ENCODE measurements at places on chromosomes 6 and 20.

GRCh38 chr20:58246346-58246745 lies 17.9 kb upstream of the ANKRD60 start:
- DNase-seq, result no peak

DNA sequence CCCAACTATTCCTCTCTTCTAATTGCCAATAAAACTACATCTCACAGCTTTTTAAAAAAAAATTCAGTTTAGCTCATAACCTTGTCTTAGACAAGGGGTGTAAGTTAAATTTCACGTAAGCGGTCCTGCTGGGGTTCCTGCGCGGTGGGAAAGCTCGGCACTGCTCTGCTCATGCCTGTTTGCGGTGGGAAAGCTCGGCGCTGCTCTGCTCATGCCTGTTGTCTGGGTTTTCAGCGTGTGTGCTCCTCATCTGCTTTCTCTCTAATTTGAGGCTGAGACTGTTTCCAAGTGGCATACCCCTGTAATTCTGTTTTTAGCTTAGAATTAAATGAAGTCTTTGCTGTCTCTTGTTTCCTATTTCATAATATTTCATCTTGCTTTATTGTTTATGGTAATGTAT lies 18.6 kb downstream of the ARID1B start:
- no peak for DNase-seq

- DNase-seq, result no peak
Measured at GRCh38 chr20:22214296-22214695, 370.1 kb downstream of the FOXA2 start.

DNA sequence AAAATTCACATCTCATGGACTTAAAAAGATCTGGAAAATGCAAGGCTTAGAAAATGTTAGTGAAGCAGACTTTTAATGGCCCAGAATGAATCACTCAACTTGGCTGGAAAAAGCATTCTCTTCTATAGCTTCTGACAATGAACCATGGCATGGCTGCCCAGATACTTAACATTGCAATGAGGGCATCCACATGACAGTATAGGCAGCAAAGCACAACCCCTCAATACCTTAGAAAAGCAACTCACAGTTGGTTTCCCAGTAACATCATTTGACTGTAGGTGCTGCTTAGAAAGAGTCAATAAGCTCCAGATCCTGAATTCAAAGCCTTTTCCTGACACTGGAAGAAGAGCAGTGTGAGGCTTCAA lies 155.8 kb downstream of the EYA4 start:
- no peak for DNase-seq

GRCh38 chr6:15495375-15495901 lies 167.4 kb downstream of the DTNBP1 start:
- DNase-seq, result no peak

DNA sequence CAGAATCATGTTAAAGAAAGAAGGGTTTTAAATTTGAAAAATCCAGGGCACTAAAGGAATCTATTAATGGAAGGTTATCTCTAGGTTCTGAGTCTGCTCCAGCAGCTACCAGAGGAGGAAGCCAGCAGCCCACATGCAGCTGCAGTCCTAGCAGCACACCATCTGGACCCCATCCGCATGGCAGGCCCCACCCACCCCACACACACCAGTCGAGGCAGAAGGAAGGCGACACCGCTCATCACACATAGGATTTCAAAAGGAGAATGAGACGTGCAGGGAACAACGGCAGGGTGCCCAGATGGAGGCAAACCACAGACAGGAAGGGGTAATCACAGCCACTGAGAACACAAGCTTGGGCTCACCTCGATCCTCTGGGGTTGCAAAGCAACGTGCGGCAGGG lies 78.9 kb downstream of the GINS1 start:
- DNase-seq, result no peak

DNA sequence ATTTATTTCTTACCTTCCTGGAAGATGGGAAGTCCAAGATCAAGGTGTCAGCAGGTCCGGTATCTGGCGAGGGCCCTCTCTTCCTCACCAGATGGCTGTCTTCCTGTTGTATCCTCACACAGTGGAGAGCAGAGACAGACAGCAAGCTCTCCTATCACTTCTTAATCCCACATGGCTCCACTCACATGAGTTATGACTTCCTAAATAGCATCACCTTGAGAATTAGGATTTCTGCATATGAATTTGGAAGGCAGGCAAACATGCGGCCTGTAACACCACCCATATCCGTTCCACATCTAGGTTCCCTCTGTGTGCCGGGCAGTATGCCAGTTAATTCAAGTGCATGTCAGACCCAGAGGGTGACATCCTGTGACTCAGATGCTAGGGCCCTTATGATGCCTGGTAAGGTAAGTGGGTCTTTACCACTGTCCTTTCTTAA lies 2.1 kb downstream of the RAET1E start:
- DNase-seq, result peak; percentile 87

DNA sequence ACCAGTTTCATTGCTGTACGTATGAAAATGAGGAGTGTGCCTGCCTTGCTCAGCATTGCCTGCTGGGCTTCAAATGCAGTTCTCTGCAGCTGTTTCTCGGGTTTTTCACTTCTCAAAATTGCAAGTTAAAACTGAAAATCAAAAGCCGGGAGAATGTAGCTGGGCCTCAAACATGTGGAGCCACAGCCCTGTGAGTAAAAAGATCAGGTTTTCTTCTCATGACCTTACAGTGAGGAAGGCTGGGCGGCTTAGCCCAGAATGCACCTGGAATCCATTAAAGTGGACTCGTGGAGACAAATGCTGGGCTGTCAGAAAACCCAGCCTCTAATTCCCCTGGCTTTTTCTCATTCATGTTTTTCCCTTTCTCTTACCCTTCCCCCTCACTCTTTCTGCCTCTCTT lies 34.4 kb downstream of the DSE start:
- DNase-seq, result no peak

DNA sequence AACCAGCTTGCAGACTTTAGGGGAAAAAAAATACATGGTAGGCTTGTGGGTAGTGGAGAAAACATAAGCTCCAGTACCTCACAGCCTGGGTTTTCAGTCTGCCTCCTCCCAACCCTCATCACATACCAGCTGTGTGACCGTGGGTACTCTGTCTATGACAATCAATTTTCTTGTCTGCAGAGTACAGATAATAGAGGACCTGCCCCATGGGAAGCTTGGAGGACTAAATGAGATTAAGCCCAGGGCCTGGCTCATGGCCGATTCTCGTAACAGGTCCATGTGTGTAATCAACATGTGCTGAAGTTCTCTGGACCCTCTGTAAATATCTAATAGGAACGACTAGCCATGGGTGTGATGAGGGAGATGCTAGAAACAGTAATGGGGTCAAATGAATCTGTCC lies 34.0 kb downstream of the NT5E start:
- DNase-seq, result no peak

- DNase-seq, result no peak
Measured at GRCh38 chr6:43547222-43547621, 28.6 kb downstream of the XPO5 start.

DNA sequence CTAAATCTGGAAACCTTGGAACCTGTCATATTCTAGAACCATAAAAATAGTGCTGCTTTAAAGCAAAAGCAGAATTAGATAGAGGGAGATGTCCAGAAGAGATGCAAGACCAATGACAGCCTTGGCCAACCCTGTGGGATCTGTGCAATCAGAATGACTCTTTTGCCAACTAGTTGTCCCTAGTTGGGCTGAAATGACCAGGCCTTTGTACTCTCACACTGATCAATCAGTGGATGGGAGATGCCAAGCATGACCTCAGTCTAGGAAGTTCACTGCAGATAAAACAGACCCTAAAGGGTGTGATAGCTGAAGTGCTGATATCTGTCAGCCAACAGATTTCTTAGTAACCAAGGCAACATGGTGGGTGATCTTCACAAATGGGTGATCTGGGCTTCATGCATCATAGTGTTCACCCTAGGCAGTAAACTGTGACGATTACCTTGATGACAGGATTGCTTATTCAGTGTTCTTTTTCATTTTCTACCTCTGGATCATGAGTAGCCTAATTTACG lies 52.1 kb downstream of the BCKDHB start:
- no peak for DNase-seq

DNA sequence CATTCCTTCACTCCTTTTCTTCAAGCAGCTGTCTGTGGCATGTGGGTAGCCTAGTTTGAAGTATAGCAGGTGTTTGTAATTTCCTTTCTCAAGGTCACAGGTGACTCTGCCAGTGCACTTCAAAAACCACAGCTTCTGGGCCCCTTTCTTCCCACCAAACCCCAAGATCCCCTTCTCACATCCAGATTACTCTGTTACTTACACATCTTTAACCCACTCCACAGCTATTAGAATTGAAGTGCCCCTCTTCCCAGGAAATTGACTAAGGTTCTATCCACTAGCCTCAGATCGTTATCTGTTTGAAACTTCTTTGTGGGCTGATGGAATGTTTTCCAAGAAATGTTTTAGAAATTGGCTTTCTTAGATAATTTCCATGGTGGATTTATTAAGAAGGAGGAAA lies 150.8 kb downstream of the AHI1 start:
- DNase-seq, result no peak

- no peak for DNase-seq
Measured at GRCh38 chr20:22802296-22802695, 217.9 kb upstream of the FOXA2 start.

- no peak for DNase-seq
Measured at GRCh38 chr6:82066991-82067411, 180.5 kb downstream of the IBTK start.

DNA sequence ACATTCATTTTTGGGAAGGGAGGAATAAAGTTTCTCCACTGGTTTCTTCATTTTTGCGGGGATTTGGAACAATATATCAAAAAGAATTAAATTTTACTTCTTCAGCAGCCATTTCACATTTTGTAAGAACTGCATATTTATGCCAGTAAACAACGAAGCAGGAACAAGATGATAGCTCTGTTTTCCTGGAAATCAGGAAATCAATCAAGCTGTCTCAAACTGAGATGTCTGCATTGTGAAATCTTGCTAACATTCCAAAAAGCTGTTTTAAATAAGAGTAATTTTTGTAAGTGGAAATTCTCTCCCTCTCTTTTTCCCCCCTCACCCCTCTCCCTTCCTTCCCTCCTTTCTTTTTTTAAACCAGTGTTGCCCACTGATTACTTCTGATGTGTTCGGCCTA lies 20.0 kb downstream of the MAPK13 start:
- no peak for DNase-seq

DNA sequence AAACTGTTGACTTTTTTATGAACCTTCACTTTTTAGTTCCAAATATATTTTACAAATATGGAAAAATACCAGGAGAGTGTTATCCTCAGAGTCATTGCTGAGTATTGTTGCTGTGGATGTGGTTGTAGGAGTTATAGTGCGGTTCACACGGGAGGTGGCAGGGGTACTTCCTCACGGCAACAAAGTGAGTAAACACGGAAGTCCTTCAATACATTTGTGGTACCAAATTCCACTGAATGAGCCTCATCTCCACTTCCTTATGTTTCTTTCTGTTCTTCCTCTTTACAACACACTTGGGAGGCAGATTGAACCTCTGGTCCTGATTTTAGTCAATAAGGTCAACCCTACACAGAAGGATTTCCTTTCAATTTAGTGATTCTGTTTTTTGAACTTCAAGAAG lies 371.8 kb downstream of the BTBD3 start:
- DNase-seq, result no peak

DNA sequence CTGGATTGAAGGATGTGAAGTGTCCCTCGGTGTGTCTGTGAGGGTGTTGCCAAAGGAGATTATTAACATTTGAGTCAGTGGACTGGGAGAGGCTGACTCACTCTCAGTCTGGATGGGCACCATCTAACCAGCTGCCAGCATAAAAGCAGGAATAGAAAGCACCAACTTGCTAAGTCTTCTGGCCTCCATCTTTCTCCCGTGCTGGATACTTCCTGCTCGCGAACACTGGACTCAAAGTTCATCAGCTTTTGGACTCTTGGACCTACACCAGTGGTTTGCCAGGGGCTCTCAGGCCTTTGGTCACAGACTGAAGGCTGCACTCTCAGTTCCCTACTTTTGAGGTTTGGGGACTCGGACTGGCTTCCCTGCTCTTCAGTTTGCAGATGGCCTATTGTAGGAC lies 220.3 kb upstream of the LRFN2 start:
- no peak for DNase-seq

DNA sequence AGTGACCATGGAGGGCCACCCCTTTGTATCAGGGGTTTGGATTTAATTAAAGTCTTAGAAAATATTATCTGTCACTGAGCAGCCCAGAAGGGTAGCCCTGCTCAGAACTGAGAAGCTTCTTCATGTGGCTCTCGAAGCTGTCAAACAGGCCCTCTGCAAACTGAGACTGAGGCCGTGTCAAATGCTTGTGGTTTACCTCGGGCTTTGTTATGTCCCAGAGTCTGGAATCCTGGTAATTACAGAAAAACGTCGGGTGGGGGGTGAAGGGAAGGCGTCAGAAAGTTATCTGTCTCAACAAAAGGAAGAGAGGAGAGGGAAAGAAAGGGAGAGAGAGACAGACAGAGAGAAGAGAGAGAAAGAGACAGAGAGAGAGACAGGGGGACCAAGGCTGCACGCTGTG lies 200.8 kb downstream of the BMP7 start:
- DNase-seq, result no peak
